ENCODE measurements at places on chromosomes 13 and 19.

DNA sequence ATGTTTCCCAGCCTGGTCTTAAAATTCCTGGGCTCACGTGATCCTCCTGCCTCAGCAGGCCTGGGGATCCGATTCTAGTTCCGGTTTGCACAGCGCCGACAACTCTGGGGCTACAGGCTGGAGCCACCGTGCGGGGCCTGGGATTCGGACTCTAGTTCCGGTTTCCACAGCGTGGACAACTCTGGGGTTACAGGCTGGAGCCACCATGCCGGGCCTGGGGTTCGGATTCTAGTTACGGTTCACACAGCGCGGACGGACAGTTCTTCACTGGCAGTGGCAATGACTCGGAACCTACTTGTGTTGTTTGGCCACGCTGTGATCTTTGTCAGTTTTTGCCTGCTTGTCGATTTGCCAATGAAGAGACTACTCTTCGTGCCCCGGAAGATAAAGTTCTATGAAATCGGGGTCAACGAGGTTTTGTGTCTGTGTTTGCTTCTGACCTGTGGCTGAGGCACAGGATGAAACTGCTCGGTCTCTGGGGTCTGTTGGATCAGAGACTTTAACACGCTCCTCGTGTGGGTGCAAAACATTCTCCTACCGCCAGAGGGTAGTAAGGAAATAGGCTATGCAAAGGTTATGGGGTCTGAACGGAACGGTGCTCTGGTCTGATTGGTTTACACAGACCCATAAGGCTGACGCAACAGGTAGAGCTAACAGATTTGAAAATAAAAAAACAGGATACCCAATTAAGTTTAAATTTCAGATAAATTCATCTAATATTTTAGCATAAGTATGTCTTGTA, 12.1 kb upstream of the ZSCAN1 start:
- DNase-seq = peak; percentile 31

GRCh38 chr19:3821156-3821555, 35.0 kb upstream of the MATK start:
- DNase-seq = no peak

DNA sequence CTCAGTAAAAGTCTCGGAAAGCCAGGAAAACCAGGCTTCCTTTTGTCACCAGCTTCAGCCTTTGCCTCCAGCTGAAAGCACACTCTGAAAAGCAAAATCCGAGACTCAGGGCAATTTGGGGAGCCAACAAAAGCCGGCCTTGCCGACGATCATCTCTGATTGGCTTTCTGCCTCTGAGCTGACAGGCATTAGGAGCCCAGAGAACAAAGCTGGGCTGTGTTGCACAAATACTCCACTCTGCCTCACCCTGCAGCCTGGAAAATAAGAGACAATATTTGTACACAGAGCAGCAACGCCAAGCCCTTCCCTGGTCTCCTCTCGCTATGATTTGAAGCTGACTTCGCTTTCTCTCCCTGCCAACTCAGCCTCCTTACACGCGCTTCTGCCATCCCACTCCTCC, 46.9 kb downstream of the CACNA1A start:
- DNase-seq = peak; percentile 59

DNA sequence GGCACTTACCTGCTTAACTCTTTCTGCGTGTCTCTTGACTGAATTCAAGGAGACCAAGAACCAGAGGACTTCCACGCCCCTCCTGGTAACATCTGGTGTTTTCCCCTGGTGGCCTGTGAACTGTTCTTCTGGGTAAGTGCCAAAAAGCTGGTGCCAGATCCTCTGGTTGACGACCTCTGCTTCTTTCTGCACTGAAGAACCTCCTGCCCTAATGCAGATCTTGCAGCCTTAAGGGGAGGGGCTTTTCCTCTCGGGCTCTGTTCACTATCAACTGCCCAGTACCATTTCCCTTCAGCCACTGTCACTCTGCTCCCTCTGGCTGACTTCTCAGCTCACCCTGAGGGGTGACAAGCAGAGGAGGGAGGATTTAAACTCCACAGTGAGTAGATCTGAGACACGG, 6.1 kb upstream of the ERVV-1 start:
- peak; percentile 1 for DNase-seq

DNA sequence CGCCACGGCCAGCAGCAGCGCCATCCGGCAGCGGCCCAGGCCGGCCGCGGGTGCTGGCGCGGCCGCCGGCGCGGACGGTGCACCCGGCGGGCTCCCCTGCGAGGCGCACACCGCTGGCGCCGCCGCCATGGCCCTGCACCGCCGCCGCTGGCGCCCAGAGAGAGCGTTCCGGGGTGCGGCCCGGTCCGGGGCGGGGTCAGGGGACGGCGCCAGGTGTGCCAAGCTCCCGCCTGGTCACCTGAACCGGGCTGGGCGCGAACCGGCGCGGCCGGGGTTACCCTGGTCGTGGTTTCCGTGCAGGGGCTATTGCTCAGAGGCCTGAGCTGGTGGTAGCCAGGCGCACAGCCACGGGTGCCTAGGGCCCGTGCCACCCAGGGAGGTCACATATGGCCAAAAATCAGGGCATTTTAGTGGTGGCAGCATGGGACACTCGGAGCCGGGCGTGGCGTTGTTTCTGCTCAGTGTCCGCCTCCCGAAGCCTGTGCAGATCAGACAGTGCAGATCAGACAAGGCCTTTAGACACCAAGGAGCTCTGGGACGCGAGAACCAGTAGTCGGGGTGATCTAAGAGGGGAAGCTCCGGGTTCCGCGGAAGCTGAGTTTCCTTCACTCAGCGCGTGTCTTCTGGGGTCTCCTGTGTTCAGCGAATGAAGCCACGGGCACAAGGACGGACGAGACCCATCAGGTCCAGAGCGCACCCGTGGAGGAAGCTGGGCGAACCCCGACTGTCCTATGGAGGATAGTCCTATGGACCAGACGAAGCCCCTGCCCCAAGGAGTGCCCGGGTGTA, at the start of gene TMEM238:
TSS of gene TMEM238 (minus strand) at position 162 of the 789 bp plus-strand sequence. CDS start at position 129, 33 bp downstream.
- peak; percentile 23 for DNase-seq

DNA sequence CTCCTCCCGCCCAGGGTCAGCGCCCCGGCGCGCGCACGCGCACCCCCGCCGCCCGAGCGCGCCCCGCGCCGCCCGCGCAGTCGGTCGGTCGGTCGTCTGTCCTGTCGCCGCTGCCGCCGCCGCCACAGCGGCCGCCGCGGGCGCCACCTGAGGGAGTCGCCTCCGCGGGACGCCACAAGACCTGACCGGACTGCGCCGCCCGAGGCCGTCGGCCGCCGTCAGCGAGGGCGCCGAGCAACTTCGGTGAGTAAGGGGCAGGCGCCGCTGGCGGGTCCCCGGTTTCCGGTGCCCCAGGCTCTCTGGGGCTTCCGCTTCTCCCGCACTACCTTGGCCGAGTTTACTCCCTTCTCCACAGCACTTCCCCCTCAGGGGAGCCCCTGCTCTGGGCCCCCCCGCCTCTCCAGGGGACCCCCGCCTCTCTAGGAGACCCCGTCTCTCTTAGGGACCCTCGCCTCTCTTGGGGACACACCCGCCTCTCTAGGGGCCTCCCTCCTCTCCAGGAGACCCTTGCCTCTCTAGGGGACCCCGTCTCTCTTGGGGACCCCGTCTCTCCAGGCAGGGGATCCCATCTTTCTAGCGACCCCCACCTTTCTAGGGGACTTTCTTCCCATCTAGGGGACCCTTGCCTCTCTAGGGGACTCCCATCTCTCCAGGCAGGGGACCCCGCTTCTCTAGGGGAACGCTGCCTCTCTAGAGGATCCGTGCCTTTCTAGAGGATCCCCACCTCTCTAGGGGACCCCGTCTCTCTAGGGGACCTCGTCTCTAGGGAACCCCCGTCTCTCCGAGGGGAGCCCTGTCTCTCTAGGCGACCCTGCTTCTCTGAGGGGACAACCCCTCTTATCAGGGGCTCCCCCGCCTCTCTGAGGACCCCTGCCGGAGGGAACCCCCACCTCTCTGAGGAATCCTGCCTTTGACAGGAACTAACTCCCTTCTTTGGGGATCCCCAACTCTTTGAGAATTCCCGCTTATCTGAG, 19.3 kb upstream of the GATAD2A start:
- no peak for DNase-seq

DNA sequence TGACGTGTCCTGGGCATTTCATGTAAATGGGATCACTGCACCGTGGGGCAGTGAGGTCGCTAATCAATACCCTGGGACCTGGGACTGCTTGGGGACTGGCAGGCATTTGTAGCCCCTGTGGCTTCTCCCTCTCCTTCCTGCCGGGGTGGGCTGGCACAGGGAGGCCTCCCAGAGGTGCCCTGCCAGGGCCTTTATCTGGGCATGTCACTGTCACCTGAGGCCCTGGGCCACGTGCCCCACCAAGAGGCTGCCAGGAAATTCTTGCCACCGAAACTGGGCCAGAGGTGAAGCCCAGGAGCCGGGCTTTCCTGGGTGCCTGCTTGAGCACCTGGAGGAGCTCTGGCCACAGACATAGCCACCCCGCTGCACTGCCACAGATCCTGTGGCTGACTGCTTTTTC, 1.8 kb upstream of the NMRK2 start:
- no peak for DNase-seq

DNA sequence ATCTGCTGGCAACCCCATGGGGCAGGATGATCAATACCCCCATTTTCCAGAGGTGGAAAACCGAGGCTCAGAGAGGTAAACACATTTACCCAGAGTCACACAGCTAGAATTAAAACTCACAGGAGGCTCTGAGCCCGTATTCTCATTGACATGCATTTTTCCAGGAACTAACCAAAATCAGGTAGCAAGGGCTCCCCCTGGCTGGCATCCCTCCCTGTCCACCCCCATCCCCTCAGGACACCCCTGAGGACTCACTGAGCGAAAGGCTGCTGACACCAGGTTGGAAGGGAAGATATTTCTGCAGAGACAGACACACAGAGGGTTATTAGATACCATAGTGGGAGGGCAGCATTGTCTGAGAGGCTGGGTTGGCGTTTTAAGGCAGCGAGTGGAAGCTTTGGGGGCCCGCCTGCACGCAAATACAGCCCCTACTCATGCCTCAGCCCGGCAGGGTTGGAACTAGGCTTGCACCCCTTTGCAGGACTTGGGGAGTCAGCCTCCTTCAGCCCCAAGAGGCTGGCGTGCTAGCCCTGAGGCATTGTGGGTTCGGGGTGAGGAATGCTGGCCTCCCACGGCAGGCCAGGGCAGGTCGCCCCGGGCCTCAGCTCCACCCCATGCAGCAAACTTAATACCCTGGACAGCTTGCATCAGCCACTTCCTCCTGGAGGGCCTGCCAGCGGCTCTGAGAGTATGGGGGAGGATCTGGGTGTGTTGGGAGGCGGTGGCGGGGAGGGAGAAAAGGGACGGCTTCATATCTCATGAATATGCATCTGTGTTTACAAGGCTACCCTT, 3.9 kb downstream of the SLC1A5 start:
- no peak for DNase-seq

DNA sequence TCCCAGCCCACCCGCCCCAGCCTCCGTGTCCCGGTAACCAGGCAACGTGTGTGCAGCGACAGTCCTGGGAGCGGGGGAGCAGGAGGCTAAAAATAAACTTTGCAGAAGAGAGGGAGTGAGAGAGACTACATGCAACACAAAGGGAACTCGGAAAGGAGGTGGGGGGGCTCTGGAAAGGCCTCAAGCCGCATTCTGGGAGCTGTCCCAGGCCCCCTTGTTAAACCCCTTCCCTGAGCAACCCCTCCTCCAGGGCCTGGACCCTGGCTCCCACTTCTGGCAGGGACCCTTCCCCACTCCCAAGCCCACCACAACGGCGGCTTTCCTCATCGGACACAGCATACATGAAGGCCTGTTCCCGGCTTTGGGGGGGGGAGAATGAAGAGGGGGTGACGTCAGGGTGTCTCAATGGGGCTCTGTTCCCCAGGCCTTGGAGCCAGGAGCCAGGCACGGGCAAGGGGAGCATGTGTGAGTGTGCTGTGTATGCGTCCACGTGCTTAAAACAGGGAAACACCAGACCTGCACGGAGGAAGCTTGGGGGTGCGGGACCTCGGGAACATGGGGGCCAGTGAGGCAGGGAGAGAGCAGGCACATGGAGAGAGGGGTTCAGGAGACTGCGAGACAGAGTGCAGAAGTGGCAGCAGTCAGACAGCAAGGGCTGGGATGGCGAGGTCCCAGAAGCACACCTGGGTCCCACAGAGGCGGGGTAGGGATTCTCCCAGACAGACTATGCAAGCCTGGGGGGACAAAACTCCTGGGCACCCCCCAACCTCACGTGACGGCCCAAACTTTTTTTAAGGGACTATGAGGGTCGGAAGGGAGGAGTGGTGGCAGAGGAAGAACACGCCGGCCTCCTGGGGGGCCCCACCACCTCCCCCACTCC, 2.3 kb downstream of the ERF start:
- DNase-seq = no peak

- DNase-seq = no peak
These were observed 31.7 kb downstream of the ARHGAP35 start for GRCh38 chr19:46892252-46893179.

DNA sequence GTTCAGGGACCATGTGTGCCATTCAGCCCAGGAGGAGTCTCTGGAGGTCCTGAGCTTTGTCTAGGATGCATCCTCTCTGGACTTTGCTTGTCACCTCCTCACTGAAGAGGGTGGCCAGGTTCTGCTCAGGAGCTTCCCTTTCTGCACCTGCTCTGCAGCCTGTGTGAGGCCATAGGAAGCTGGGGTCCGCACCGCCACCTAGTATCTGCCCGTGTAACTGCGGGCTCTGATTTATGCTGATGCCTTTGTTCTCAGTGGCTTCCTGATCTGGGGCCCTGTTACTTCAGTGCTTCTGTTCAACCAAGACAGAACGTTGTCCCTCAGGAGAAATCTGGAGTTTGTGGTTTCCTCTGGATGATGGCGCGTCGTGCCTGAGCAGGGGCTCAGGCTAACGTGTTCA, 15.5 kb downstream of the ZNF610 start:
- DNase-seq = no peak

- no peak for DNase-seq
These were observed 29.9 kb upstream of the RNF113B start for GRCh38 chr13:98206946-98207345.

DNA sequence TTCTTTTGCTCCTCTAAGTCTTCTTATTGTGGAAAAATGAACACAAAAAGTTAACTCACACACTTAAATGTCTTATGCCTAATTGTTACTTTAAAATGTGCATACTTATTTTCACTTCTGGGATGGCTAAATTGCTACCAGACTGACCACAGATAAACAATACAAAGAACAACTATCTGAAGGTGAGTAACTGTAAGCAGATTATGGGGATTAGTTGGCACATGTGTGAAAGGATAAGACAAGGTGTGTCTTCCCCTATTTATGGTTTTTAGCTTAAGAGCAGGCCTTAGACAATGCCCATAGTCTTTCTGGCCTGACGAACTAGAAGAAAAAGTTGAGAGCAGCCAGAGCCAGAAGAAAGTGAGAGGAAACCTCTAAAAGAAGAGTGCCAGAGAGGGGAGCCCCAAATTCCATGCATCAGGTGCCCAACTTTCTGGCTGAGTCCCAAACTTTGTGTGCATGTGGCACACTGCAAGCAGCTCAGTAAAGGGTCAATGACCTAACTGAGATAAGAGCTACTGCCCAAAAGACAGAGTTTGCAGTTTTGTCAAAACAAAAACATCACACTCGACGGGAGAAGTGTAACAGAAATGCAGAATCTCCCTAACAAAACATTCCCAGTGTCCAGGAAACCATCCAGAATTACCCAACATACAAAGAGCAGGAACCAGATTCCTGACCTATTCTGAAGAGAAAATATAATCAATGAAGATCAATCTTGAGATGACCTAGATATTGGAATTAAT, 375.4 kb downstream of the KCNRG start:
- DNase-seq = no peak

GRCh38 chr19:55041627-55042343, 3.7 kb upstream of the GP6 start:
- no peak for DNase-seq
